IMR-90 (cell line): ENCODE measurements at places on chromosomes 3 and 15.

- no peaks in the 10 kb centered on the region for H3K27me3 ChIP-seq
- no peak overlapping the region for H3K4me3 ChIP-seq
- no peak overlapping the region for H3K27ac ChIP-seq
- H3K36me3 ChIP-seq, result no peaks in the 10 kb centered on the region
- no peak for DNase-seq
These were observed 27.4 kb upstream of the PLXND1 start for GRCh38 chr3:129633751-129634481.

DNA sequence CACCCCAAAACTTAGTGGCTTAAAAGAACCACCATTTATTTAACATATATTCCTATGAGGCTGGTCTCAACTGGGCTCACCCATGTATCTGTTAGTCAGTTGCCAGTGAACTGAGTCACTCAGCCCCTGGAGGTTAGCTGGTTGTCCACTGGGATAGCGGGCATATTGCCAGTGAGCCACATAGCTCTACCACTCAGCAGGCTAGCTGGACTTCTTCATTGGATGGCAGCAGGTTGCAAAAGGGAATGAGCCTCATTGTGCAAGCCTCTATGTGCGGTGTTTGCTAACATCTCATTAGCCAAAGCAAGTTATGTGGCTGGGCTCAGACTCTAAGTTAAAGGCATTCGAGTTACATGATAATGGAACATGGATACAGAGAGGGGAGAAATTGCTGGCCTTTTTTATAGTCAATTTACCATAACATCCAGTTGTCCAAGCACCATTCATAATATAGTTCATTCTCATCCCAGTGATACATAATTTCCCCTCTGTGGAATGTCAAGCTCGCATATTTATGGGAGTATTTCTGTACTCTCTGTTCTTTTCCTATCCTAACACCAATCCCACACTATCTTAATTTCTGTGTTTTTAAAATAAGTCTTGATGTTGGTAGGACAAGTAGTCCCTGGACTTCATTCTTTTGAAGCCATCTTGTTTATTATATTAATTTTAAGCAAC lies 8.7 kb downstream of the BTD start:
- peak; percentile 75 for DNase-seq
- H3K27ac ChIP-seq, result no peak overlapping the region
- peaks cover 2% of the 10 kb centered on the region; the same call in 1 of the 2 replicates for H3K4me1 ChIP-seq
- H3K4me3 ChIP-seq, result no peak overlapping the region

DNA sequence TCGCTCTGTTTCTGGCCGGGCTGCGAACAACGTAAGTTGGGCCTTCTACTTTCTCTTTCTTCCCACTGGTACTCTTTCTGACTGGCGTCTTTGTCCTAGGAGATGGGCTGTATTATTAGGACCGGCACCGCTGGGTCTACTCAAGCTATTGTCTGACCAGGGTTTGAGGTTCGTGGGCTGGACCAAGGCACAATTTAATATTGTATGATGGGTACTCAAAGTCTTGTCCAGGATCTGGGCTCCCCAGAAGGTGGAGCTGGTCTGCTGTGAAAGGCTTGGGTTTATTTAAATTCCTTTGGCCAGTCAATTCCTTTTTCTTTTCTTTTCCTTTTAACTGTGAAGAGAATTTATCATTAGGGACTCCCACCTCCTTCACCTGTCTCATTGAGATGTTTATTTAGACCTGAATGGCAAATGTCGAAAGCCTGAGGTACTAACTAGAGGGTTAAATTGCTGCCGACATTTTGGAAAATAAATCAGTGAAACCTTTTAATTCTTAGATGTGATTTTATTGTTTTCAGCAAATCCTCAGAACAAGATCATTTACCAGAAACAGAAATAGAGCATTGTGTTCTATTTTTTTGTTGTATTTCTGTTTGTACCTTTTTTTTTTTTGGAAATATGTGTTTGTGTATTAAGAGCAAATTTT lies 410 bp downstream of the LRRC49 start:
- peak overlapping the region; percentile 66 for H3K4me3 ChIP-seq
- no peaks in the 10 kb centered on the region; the same call in 1 of the 2 replicates for H3K36me3 ChIP-seq
- H3K27me3 ChIP-seq, result no peaks in the 10 kb centered on the region
- peak; percentile 79 for DNase-seq

GRCh38 chr3:32238453-32239306 lies at the start of gene CMTM8:
CMTM8 (plus strand) TSS chr3:32238680; CDS start chr3:32238973, 293 bp downstream.
- H3K36me3 ChIP-seq, result no peaks in the 10 kb centered on the region
- H3K27ac ChIP-seq, result no peak within 1 kb of the TSS
- H3K4me3 ChIP-seq, result peak within 1 kb of the TSS; percentile 53
- H3K4me1 ChIP-seq, result no peaks in the 10 kb centered on the region
- peak; percentile 10 for DNase-seq
- H3K27me3 ChIP-seq, result peaks cover 48% of the 10 kb centered on the region

DNA sequence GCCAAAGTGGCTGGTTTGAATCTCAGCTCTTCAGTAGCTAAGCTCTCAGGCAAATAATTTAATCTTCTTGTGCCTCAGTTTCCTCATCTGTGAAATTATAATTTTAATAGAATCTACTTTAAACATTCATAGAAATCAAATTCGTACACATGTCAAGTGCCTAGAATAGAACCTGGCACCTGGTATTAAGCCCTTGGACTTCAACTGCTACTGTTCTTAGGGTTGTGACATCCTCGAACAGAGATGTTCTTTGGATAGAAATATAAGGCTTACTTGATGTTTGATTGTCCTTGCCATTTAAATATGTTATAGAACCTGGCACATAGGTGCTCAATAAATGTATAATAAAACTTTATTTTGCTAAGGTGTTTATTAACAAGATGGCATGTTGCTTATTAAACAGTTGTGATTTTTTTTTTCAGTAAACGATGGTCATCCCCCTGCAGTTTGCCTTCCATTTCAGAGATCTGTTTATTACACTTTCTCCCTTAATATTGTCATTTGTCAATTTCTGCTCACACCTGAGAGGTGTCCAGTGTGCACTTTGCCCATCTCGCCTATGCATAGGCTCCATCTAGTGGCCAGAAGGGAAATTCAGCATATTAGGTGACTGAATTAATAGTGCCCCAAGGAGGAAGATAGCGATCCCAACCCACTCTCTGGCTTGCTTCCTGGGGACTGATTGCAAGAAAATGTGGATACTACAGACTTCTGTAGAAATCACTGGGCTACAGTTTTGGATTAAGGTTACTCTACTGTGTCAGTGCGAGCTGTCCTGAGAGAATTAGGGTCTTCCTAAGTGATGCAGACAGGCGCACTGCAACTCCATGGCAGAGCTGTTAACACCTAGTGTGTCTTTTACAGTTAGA lies 10.7 kb downstream of the IGF1R start:
- peaks cover 20% of the 10 kb centered on the region for H3K4me1 ChIP-seq
- no peak overlapping the region for H3K27ac ChIP-seq
- peak; percentile 60 for DNase-seq
- no peaks in the 10 kb centered on the region for H3K27me3 ChIP-seq

GRCh38 chr3:44845528-44846520 lies 15.9 kb upstream of the TMEM42 start:
- no peaks in the 10 kb centered on the region for H3K4me1 ChIP-seq
- H3K36me3 ChIP-seq, result peaks cover 3% of the 10 kb centered on the region; the same call in 1 of the 2 replicates
- H3K27me3 ChIP-seq, result no peaks in the 10 kb centered on the region
- no peak overlapping the region for H3K27ac ChIP-seq
- H3K4me3 ChIP-seq, result no peak overlapping the region

DNA sequence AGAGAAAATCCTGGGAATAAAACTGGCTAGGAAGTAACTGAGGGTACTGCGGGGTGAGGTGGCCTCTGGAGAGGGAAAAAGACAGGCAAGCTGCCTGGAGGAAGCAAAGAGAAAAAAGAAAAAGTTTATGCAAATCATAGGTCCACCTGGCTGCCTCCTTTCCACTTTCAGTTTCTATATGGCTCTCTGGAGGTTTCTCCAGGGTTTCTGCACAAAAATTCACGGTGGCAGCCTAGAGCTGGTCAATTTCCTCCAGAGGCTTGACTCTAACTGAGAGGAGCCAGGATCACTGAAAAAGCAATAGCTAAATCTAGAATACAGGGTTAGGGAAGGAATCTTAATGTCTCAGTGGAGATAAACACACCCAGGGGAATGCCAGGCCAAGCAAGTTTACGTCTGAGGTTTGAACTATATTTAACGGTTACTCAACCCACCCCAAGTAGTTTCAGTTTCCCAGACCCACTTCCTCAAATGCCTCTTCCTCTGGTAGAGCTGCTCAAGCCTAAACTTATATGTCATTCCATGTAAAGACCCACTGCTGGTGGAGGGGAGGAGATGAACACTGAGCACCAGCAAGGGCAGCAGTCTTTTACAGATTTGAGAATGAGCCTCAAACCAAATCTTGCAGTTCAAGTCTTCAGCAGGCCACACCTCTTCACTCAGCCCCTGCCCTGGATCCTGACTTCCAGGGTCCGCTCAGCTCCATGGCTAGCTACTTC lies 5.7 kb downstream of the LYSMD2 start:
- H3K4me3 ChIP-seq, result peak overlapping the region; percentile 34
- H3K36me3 ChIP-seq, result no peaks in the 10 kb centered on the region
- no peaks in the 10 kb centered on the region for H3K27me3 ChIP-seq
- H3K27ac ChIP-seq, result peak overlapping the region; percentile 55

GRCh38 chr3:143351354-143351753 lies 231.8 kb downstream of the CHST2 start:
- H3K4me1 ChIP-seq, result no peaks in the 10 kb centered on the region
- no peak for DNase-seq
- H3K4me3 ChIP-seq, result no peak overlapping the region

DNA sequence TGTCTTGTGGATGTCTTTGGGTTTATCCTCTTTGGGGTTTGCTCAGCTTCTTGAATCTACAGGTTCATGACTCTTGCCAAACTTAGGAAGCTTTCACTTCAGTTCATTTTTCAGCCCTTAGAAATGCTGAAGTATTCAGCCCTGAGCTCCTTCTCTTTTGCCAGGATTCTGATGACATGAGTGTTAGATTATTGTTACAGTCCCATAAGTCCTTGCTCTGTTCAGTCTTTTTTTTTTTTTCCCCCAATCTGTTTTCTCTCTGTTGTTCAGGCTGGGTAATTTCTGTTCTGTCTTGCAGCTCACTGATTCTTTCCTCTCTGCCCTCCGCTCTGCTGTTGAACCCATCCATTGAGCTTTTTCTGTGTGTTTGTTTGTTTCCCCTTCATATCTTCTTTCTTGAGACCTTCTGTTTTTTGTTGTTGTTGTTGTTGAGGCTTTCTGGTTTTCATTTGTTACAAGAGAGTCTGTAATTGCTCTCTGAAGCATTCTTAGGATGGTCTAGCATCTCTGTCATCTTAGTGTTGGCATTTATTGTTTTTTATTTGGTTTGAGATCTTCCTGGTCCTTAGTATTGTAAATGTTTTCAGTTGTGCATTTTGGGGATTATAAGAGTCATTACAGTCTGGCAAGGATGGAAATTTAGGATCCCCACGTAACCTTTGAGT lies 18.4 kb downstream of the LRCH3 start:
- DNase-seq, result peak; percentile 85
- no peaks in the 10 kb centered on the region for H3K27me3 ChIP-seq
- H3K27ac ChIP-seq, result peak overlapping the region; percentile 54; the same call in 1 of the 2 replicates

GRCh38 chr3:94862703-94863102 lies 799.8 kb downstream of the NSUN3 start:
- H3K4me1 ChIP-seq, result no peaks in the 10 kb centered on the region
- H3K27me3 ChIP-seq, result no peaks in the 10 kb centered on the region
- H3K4me3 ChIP-seq, result no peak overlapping the region
- H3K27ac ChIP-seq, result no peak overlapping the region
- no peak for DNase-seq

DNA sequence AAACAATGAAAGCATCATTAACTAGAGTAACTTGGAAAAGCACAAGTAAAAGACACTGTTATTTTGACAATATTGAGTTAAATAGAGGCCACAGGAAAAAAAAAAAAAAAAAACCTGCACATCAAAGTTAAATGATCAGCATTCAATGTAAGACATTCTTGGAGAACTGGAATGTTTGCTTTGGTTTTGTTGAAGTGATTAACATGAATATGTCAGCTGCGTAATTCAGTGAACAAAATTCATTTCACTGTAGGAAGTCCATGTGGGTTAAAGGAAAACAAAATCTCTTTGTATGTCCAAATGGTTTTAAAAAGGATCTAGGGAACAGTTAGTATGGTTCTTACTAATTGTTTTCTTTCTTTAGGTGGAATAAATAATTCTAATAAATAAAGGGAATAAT lies 252.8 kb upstream of the CNTN6 start:
- H3K4me3 ChIP-seq, result no peak overlapping the region
- H3K4me1 ChIP-seq, result no peaks in the 10 kb centered on the region

GRCh38 chr3:167209011-167209410 lies 171.1 kb downstream of the ZBBX start:
- H3K4me1 ChIP-seq, result no peaks in the 10 kb centered on the region
- DNase-seq, result no peak
- H3K4me3 ChIP-seq, result no peak overlapping the region
- H3K36me3 ChIP-seq, result no peaks in the 10 kb centered on the region
- no peaks in the 10 kb centered on the region for H3K27me3 ChIP-seq

GRCh38 chr3:15612001-15612400 lies 10.5 kb downstream of the BTD start:
- no peak for DNase-seq
- H3K27ac ChIP-seq, result no peak overlapping the region
- H3K27me3 ChIP-seq, result no peaks in the 10 kb centered on the region
- peaks cover 2% of the 10 kb centered on the region; the same call in 1 of the 2 replicates for H3K4me1 ChIP-seq

DNA sequence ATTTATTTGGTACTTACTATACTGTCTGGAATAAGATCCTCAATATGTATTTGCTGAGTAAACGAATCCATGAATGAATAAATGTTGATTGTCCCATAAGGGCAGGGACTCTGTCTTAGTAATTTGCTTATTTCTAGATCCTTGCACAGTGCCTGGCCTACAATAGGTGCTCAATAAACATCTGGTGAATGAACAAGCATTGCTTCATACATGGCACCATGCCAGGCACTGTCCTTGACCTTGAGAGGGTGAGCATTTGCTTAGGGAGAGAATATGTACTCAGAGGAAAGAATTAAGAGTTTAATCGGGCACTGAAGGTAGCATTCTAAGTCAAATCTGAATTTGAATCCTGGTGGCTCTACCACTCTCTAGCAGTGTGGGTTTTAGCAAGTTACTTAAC lies 282.1 kb downstream of the THSD4 start:
- no peaks in the 10 kb centered on the region for H3K27me3 ChIP-seq
- peak; percentile 36 for DNase-seq
- no peak overlapping the region for H3K4me3 ChIP-seq
- 0 out of 2 replicates have a peak, but pooled peaks cover 1% of the 10 kb centered on the region for H3K36me3 ChIP-seq

DNA sequence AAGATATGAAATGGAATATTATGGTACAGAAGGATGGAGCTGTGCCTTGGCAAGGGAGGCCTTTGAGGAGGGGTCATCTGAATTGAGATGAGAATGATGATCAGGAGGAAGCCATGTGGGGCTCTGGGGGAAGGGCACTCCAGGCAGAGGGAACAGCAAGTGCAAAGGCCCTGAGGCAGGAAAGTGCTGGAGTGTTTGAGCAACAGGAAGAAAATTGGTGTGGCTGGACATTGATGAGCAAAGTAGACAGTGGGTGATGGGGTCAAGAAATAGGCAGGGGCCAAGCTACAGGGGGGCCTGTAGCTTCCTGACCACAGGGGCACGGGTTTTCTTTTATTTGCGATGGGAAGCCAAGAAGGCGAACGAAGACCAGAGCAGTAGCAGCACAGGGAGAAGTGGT lies 3.3 kb upstream of the GP9 start:
- peaks cover 25% of the 10 kb centered on the region for H3K27me3 ChIP-seq
- H3K4me1 ChIP-seq, result peaks cover 2% of the 10 kb centered on the region; the same call in 1 of the 2 replicates
- no peak overlapping the region for H3K27ac ChIP-seq
- no peak for DNase-seq
- no peaks in the 10 kb centered on the region for H3K36me3 ChIP-seq
